ENCODE measurements at places on chromosomes 11 and 22.

DNA sequence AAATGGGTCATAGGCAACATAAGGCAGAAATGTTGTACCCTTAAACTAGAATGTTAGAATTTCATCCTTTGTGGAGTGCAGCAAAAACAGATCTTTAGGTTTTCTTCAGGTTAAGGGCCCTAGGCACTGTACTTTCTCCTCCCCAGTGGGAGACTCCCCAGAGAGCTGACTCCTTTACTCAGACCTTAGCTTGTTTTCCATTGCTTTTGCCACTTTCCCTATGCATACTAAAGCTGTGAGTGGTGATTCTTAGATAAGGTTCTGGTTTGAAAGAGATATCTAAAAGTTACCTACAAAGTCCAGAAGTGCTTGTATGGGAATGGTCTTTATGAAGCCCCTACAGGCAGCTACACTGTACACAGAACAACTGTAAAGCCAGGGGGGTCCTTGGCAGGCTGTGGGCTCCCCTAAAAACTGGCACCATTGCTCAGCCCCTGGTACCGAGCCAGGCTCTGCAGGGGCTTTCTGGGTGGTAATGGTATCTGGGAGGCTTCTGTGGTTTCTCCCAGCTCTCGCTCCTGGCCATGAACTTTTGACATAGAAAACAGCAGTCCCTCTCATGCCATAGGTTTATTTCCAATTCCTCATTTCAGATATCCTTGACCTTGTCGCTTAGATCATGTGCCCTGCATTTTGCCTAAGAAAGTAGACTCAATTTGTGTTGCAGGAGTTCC is 23.2 kb downstream of the AMOTL1 start:
- no peak for DNase-seq

DNA sequence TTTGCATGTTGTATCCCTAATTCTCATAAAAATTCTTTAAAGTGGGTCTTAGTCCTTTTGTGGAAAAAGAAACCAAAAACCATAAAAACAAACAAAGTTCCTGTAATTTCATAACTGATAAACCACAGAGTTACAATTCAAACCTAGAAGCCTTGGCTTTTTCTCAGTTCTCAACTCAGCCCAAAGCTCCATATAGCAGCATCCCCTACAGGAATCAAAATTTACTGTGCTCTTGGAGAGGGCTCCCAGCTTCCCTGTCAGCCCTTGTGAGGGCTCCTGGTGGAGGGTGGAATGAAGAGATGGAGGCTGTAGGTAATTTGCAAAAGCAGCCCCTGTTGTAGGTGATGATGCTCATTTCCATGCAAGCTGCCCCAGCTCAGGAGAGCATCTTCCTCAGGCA is 506.1 kb upstream of the KIRREL3 start:
- no peak for DNase-seq

GRCh38 chr11:28858076-28858475 is 749.9 kb downstream of the METTL15 start:
- DNase-seq: no peak

GRCh38 chr11:129021295-129021694 is 78.6 kb upstream of the TP53AIP1 start:
- DNase-seq: no peak

- no peak for DNase-seq
Observed at GRCh38 chr22:50183141-50183971, 2.4 kb upstream of the TRABD start.

- DNase-seq: no peak
Observed at GRCh38 chr11:35100013-35100383, 39.0 kb upstream of the CD44 start.

DNA sequence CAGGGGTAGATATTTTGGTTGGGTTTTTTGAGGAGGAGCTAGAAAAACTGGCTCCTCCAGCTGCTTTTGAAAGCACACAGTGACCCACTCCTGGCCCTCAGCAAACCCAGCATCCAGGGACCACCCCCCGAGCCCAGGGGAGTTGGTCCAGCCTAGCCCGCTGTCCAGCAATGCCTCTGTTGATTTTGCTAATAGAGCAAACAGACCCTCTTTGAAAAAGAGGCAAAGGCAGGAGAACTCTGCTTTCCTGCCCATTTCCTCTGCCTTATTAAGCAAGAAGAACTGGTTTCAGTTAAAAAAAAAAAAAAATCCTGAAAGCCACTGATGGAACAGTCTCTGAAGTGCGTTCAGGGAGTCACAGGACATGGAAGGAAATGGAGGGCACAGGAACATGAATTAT is 25.3 kb downstream of the ABTB2 start:
- no peak for DNase-seq

- DNase-seq: no peak
Observed at GRCh38 chr11:19728436-19728835, 15.8 kb downstream of the NAV2 start.

- DNase-seq: no peak
Observed at GRCh38 chr11:76233196-76233921, 27.1 kb upstream of the WNT11 start.

DNA sequence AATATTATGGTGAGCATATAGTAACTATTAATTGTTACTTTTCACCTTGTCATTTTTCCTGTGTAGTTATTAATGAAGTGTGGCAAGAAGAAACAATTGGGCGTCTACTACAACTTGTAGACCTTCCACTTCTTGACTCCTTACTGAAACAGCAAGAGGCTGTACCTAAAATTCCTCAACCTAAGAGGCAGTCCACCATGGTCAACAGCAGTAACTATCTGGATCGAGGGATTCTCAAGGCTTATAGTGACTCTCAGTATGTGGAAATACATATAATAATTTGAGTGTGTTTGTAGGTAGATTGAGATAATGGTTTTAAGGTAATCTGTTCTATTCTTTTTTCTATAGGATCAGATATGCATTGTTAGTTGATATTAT is 10.8 kb upstream of the TCP11L1 start:
- no peak for DNase-seq

DNA sequence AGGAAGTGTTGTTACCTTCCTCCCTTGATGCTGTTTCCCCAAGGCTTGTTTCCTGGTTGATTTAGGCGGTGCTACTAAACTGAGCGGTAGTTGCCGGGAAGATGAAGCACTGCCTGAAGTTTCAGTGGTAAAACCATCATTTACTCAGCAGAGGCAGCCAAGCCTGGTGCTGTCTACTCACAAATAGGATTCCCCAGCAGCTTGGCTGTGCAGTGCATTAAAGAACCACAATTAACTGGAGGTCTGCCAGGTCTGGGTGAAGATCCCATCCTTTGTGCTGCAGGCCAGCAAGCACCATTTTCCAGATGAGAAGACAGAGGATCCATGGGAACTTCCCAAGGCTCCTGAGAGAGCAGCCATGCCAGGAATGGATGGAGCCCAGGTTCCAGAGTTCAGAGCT is 231.9 kb upstream of the E2F8 start:
- no peak for DNase-seq

- no peak for DNase-seq
Observed at GRCh38 chr11:73493956-73494598, 103.8 kb downstream of the FAM168A start.

- DNase-seq: no peak
Observed at GRCh38 chr22:19289475-19290161, 1.9 kb downstream of the CLTCL1 start.

- no peak for DNase-seq
Observed at GRCh38 chr11:22441831-22442230, 103.7 kb downstream of the SLC17A6 start.

- no peak for DNase-seq
Observed at GRCh38 chr11:8757533-8757932, 74.9 kb downstream of the RPL27A start.

GRCh38 chr11:46064221-46064620 is 57.0 kb downstream of the PHF21A start:
- no peak for DNase-seq

DNA sequence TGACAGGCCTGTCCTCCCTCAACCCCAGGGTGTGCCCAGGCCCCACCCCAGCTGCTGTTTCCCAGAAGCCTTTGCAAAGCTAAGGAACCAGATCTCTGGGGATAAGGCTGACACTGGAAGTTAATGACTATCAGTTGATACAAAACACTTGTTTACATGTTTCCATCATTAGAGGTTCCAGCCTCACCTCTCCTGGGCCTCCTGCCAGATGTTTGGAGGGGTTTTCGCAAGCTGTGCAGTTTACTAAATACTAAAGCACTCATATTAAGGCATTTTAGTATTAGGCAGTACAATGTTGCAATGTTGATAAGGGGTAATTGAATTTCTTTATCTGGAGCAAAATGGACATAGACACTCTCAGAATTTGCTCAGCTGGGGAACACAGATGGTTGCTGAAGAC is 218.7 kb downstream of the INSC start:
- no peak for DNase-seq

- no peak for DNase-seq
Observed at GRCh38 chr11:63892228-63892627, 24.7 kb downstream of the RCOR2 start.

GRCh38 chr11:118581057-118581456 is 8.8 kb downstream of the ARCN1 start:
- DNase-seq: no peak

- no peak for DNase-seq
Observed at GRCh38 chr22:47071078-47071806, 308.8 kb downstream of the TBC1D22A start.

GRCh38 chr11:1841511-1842148 is 2.8 kb downstream of the TNNI2 start:
- DNase-seq: no peak

DNA sequence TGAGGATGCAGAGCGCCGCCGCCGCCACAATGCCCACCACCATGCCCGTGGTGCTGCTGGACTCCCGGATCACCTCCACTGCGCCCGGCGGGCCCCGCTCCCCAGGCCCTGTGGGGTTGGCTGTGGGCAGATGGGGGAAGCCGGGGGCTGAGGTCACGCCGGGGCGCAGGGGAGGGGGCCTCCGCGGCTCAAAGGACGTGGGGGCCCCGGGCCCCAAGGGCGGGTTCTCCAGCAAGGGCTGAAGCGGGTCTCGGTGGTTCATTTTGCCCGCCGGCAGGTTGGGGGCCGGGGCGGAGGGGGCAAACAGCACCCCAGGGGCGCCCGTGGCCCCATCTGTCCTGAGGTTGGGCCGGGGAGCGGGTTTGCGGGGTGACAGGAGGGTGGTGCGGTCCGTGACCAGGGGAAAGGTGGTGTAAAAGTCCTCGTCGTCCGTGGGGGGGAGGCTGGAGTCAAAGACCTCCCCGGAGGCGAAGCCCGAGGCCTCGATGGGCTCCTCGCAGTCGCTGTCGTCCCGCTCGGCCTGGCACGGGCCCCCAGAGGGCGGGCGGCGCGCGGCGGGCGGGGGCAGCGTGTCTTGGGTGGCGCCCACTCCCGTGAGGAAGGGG is 16.5 kb downstream of the SLC22A12 start:
- no peak for DNase-seq

- no peak for DNase-seq
Observed at GRCh38 chr11:100557830-100558611, 129.1 kb upstream of the ARHGAP42 start.

DNA sequence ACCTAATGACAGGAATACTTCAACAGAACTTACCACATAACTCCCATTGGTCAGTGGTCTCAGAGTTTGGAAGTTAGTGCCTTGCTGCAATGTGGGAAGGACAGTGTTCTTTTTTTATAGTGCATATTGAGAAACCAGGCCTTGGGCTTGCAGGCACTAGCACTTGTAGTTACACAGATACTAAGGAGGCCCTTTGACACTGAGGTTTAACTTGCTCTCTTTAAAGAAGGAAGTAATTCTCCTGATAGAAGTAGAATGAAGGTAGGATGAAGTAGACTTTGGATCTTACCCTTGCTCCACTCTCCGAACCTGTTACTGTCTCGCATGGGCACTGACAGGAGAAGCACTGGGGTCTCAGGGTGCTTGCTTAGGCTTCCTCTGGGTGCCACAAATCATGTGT is 31.0 kb upstream of the ST14 start:
- no peak for DNase-seq

GRCh38 chr11:70141486-70142220 is 61.4 kb upstream of the FADD start:
- DNase-seq: no peak

DNA sequence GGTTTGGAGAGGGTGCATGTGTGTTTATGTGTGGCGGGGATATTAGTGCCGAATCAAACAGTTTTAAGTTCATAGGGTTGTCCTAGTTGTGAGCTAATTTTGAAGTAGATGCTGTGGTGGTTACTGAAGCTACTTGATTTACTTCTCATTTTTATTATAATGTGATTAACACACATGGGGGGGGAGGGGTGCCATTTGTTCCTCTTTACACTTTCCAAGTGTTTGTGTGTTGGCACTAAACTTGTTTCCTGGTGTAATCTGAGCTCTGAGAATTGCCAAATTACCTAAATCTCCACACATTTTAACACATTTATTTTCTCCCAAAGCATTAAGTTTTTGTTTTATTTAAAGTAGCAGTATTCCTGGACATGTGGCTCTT is 60.1 kb downstream of the ZNRF3 start:
- no peak for DNase-seq

- DNase-seq: no peak
Observed at GRCh38 chr11:31059529-31059928, 310.0 kb downstream of the DCDC1 start.
